ENCODE measurements at places on chromosomes 13 and 19. TPM values are rescaled to one million over a fixed set of nuclear protein-coding genes. Genes with fewer than 3 reads are reported as not detected.

Gene GPR4
- polyA plus RNA-seq = 0.25 TPM

Gene LCP1
- polyA plus RNA-seq = 0.76 TPM

Gene LIPE
- 19.1 TPM for polyA plus RNA-seq

Gene CEACAM7
- polyA plus RNA-seq = not detected

Gene LMTK3
- polyA plus RNA-seq = 8.1 TPM

Gene CALR3
- polyA plus RNA-seq = not detected

Gene ZNF544
- polyA plus RNA-seq = 22.7 TPM

Gene PBX4
- 8.1 TPM for polyA plus RNA-seq

Gene GPR18
- not detected for polyA plus RNA-seq

Gene CATSPERD
- not detected for polyA plus RNA-seq

Gene LILRA6
- polyA plus RNA-seq = not detected

Gene PROSER3
- 1.5 TPM for polyA plus RNA-seq

Gene RGS9BP
- not detected for polyA plus RNA-seq

Gene SKA3
- 1.3 TPM for polyA plus RNA-seq

Gene ERFL
- 0.31 TPM for polyA plus RNA-seq

Gene ZNF607
- polyA plus RNA-seq = 13.4 TPM

Gene HIPK4
- polyA plus RNA-seq = not detected

Gene AZU1
- polyA plus RNA-seq = 1.1 TPM

Gene S1PR4
- not detected for polyA plus RNA-seq

Gene SIX5
- not detected for polyA plus RNA-seq

Gene KLHL1
- 15.0 TPM for polyA plus RNA-seq

Gene PEG3
- not detected for polyA plus RNA-seq

Gene PRKCSH
- 29.6 TPM for polyA plus RNA-seq

Gene TEX29
- polyA plus RNA-seq = not detected

Gene TMEM145
- polyA plus RNA-seq = 30.9 TPM

Gene SIGLEC6
- polyA plus RNA-seq = not detected

Gene PSENEN
- 46.2 TPM for polyA plus RNA-seq

Gene FPR3
- not detected for polyA plus RNA-seq

Gene DZIP1
- polyA plus RNA-seq = 35.3 TPM

Gene SLC27A5
- polyA plus RNA-seq = 14.9 TPM

Gene NCCRP1
- polyA plus RNA-seq = not detected

Gene FGF22
- polyA plus RNA-seq = not detected

Gene KLK14
- polyA plus RNA-seq = not detected

Gene ZNF560
- polyA plus RNA-seq = 0.61 TPM

Gene KLK3
- polyA plus RNA-seq = not detected

Gene ADGRE2
- not detected for polyA plus RNA-seq

Gene CEACAM16
- not detected for polyA plus RNA-seq

Gene THAP8
- 3.8 TPM for polyA plus RNA-seq

Gene IL17D
- polyA plus RNA-seq = 14.5 TPM

Data from neural cell (in vitro differentiated cells).